ENCODE measurements at places on chromosomes 11 and 22. TPM values are rescaled to one million over a fixed set of nuclear protein-coding genes. Genes with fewer than 3 reads are reported as not detected.

MEI1 gene
- 52.7 TPM for total RNA-seq

SULT4A1 gene
- not detected for total RNA-seq

C11orf87 gene
- total RNA-seq: not detected

RAG2 gene
- not detected for total RNA-seq

HSD17B12 gene
- 25.6 TPM for total RNA-seq

OR52H1 gene
- total RNA-seq: 0.25 TPM

RIMBP3C gene
- 2.8 TPM for total RNA-seq

GRCh38 chr11:45578316-45578715, 87.1 kb downstream of the CHST1 start:
- no peak for DNase-seq

DNA sequence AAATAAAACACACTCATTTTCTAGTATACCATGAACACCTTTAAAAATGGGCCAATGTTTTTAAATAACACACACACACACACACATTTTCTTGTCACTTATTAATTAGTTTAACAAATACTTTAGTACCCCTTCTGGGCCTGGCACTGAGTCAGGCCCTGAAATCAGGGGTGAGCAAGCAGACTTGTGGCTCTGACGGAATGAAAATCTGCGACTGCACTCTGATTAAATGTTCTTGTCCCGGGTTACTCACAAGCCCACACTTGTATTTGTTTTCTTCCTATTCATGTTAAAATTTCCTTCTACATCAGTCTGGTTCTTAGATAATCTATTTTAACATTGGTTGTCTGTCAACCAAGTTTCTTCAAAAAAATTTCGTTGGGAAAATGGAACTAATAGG, 43.0 kb upstream of the PDGFD start:
- DNase-seq: no peak

DNA sequence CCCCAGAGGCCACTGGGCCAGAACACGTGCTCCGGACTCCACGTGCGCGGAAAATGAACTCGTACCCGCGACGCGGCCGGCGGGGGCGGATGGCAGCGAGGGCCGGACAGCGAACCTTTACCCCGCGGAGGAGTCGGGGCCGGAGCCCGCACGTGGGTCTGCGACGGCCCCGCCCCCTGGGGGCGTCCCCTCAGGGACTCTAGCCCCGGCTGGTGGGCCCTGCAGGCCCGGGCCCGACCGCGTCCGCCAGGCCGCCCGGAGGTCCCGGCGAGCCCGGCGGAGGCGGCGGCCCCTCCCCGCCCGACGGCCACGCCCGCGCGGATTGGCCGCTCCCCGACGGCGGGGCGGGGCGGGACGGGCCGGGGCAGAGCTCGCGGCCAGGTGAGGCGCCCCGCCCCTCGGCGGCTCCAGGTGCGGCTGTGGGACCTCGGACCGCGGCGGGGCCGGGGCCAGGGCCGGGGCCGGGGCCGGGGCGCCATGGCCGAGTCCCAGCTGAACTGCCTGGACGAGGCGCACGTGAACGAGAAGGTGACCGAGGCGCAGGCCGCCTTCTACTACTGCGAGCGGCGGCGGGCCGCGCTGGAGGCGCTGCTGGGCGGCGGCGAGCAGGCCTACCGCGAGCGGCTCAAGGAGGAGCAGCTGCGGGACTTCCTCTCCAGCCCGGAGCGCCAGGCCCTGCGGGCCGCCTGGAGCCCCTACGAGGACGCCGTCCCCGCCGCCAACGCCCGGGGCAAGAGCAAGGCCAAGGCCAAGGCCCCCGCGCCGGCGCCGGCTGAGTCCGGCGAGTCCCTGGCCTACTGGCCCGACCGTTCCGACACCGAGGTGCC, at the start of gene FAM83F:
Gene FAM83F (plus strand): TSS at position 389 of the 827 bp plus-strand sequence. CDS start 89 bp downstream, at position 478.
- no peak for DNase-seq

DNA sequence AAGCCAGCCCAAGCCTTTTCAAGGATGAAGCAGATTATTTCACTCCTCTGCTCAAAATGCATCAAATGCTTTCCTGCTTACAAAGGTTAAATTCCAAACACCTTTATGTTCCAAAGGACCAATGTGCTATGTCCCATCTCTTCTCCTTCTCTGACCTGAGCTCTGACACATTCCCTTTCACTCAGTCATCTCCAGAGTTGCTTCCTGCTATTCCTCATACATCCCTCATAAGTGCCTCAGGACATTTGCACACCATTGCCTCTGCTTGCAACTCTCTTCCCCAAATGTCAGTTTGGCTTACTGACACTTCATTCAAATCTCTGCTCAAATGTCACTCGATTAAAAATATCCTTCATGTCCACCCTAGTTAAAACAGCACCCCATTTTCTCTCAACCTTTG, 53.3 kb upstream of the BMAL1 start:
- DNase-seq: no peak

GRCh38 chr11:1943576-1943975, 3.6 kb upstream of the MRPL23 start:
- no peak for DNase-seq

DNA sequence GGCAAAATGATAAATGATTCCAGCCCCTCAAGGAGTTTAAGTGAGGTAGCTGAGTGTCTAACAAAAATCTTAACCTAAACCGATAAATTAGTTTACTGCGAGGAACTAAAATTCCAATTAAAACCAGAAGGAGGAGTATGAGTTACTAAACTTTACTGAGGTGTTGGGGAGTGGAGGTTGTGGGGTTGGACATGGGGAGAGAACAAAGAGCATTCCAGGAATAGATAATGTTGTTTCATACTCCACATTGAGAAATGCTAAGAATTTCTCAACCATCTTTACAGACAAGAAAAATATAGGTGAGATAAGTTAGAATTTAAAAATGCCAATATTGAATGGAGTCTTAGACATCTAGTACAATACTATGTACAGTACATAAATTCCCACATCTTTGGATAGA, 488.6 kb downstream of the METTL15 start:
- no peak for DNase-seq

DNA sequence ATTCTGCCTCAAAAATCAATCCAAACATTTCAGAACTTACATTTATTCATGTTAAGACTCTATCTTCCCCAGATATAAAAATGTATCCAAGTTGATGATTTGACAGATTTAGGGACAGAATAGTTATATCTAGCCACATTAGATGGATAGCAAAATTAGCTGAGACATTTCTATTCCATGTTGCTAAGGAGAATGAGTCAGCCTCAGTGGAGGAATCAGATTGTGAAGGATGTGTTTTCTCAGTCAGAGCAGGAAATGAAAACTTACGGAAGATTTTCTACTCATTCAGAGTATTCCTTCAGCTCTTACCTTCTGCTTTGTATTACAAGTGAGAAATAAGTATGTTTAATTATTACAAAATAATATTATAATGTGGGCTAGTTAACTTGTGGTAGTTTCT, 556.3 kb upstream of the ANO3 start:
- no peak for DNase-seq

- DNase-seq: no peak
Observed at GRCh38 chr11:123778511-123778910, 24.2 kb upstream of the OR6X1 start.

DNA sequence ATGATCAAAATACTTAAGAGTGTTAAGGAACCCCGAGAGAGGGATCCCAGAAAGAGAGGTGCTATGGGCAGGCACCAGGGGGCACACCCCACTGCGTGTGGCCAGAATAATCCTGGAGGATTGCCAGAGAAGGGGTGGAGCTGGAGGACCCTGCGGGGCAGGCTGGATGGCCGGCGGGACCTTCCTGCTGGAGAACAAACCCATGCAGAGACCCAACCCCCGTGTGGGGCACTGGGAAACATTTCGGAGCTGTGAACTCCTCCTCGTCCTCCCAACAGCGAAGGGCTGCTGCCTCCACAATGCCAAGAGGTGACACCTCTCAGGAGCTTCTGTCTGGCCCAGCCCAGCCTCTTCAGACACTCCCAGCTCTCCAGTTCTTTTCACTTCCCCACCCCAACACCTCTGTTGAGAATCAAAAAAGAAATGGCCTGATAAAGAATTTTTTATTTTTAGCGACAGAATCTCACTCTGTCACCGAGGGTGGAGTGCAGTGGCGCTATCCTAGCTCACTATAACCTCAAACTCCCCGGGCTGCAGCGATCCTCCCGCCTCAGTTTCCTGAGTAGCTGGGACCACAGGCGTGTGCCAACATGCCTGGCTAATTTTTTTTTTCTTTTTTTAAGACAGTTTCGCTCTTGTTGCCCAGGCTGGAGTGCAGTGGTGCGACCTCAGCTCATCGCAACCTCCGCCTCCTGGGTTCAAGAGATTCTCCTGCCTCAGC, 25.6 kb downstream of the RHOD start:
- DNase-seq: no peak

- DNase-seq: no peak
Observed at GRCh38 chr11:69879729-69880005, 60.5 kb upstream of the FGF3 start.

- DNase-seq: no peak
Observed at GRCh38 chr22:21919526-21920307, 32.9 kb downstream of the PPM1F start.

- DNase-seq: peak; percentile 70
Observed at GRCh38 chr22:22955866-22956535, 68.4 kb downstream of the IGLL5 start.

DNA sequence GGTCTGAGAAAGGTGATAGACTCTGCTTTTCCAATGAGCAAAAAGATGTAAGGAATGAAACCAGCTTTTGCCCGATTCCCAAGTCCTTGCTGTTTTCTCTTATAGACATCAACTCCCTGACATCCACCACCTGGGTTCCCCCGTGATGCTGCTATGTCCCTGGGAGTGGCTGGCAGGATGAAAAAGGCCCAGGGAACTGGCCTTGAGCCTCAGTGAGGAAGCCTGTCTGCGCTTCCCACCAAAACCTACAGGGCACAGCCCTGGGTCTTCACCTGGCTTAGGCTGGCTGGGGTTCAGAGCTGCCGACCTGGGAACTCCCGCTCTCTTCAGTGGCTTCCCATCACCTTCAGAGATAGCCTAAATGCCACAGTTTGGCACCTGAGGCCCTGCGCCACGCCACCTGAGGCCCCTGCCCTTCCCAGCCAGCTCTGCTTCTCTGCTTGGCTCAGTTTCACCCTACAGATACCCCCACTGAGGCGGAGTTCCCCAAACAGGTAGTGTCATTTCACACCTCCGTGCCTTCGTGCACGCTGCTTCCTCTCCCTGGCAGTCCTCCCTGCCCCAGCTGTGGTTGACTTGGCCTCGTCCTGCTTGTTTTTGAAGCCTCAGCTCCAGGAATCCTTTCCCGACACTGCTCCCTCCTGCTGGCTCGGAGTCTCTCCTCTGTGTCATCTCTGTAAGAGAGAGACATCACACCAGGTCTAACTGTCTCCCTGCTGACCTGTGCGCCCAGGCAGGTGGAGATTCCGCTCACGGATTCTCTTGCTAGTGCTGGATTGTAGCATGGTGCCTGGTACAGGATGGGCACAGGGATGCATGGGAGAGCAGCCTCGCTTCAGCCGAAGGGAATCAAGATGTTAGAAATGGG, 10.7 kb downstream of the SLC37A2 start:
- DNase-seq: no peak

Data from T-cell (primary cell).